ENCODE measurements at places on chromosomes 1 and 21.

DNA sequence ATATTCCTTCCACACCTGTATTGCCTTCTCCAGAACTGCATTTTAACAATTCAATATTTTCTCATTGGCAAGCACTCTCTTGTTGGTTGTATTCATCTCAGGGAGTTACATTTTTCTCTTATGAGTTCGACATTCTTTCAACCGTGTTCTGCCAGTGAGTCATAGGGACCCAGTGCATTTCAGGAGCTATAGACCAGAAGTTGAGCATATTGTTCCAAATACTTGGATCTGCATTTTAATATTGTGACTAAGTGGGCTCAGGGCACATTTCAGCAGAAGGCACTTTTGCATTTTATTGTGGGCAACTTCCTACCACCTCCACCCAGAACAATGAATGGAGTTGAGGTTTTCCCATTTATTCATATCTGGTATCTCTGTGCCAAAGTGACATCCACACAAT lies 132.8 kb downstream of the TNFSF18 start:
- DNase-seq, result no peak

DNA sequence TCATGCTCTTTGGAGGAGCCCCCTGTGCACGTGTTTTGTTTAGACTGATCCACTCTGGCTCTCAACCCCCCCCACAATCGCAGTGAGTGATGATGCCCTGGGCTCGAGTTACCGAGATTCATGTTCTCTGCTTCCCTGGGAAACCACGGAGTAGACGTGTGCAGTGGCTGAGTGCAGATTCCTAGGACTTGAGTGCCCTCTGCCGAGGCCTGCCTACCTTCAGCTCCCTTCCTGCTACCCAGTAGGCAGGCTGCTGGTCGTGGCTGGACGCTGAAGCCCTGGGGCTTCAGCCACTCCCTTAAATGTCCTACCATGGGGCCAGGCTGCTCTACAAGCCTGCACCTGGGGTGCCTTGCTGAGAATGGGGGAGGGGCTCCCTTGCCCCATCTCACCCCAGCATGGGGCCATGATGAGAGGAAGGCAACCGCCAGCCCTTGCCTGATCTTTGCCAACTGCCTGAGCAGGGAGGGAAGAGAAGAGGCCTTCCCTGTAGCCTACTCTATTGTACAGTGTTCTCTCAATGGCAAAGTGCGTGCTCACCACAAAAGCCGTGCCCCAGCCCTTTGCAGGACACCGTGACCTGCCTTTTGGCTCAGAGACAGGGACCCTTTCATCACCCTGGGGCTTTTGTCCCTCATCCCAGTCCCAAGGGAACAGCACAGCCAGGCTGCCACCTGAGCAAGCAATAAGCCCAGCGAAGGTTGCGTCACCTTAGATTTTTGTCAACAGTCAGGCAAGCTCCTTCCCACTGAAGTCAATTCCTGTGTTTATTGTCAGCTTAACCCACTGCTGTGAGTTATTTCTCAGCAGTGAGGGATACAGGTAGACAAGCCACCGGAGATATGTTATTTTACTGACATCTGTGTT lies 4.1 kb upstream of the GRIK3 start:
- DNase-seq, result peak; percentile 94

DNA sequence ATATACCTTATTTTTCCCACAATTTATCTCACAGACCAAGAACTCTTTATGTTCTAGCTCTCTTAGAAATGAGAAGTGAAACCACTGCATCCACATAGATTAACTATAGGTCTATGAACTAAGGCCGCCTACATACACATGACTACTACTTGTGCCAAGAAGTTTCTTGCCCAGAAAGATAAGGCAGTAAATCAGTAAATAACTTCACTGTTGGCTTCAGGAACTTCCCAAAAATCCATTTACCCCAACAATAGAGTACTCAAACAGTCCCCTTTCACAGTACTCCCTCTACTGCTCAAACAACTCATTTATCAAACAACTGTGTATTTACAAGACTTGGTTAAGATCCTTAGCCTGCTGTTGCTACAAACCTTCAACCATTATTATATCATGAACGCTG lies 96.5 kb downstream of the NME7 start:
- DNase-seq, result no peak

- DNase-seq, result no peak
Measured at GRCh38 chr1:234958066-234958705, 170.5 kb downstream of the TOMM20 start.

GRCh38 chr1:229047161-229047839 lies 223.6 kb upstream of the RAB4A start:
- DNase-seq, result no peak

DNA sequence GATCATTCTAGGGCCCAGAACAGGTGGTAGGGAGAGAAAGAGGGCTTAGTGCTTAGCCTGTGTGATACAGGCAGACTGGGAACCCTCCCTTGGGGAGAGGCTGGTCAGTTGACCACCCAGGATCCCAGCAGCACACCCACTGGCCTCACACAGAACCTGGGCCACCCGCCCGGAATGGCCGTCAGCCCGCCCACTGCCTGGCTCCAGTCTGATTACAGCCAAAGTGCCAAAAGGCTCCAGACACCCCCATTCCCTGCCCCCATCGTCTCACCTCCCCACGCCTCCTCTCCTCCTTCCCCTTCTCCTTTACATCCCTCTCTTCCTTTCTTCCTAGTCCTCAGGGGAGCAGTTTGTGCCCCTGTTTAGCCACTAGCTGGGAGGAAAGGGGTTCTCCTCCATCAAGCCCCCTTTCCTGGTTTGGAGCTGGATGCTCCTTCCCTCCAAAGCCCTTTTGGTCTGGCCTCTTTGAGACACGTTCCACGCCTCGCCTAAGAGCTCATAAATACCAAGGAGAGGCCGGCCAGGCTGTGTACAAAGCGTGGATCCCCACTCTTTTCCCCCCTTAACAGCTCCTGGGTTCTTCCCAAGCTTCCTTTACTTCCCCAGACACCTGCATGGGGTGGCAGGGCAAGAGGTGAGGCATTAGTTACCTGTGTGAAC lies 4.6 kb upstream of the WNT2B start:
- DNase-seq, result no peak

- peak; percentile 49 for DNase-seq
Measured at GRCh38 chr1:76868154-76868882, 1.0 kb downstream of the ST6GALNAC5 start.

GRCh38 chr1:175369696-175370095 lies 177.1 kb upstream of the KIAA0040 start:
- DNase-seq, result no peak

DNA sequence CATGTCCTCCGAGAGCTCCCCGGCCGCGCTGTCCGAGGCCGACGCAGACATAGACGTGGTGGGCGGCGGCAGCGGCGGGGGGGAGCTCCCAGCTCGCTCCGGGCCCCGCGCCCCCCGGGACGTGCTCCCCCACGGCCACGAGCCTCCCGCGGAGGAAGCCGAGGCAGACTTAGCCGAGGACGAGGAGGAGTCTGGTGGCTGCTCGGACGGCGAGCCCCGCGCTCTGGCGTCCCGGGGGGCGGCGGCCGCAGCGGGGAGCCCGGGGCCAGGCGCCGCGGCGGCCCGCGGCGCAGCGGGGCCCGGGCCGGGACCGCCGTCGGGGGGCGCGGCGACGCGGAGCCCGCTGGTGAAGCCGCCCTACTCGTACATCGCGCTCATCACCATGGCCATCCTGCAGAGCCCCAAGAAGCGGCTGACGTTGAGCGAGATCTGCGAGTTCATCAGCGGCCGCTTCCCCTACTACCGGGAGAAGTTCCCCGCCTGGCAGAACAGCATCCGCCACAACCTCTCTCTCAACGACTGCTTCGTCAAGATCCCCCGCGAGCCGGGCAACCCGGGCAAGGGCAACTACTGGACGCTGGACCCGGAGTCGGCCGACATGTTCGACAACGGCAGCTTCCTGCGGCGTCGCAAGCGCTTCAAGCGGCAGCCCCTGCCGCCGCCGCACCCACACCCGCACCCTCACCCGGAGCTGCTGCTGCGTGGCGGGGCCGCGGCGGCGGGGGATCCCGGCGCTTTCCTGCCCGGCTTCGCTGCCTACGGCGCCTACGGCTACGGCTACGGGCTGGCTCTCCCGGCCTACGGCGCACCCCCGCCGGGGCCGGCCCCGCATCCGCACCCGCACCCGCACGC lies 547 bp downstream of the FOXD2 start:
- DNase-seq, result peak; percentile 75

- no peak for DNase-seq
Measured at GRCh38 chr1:205563927-205564441, 59.5 kb downstream of the CDK18 start.

DNA sequence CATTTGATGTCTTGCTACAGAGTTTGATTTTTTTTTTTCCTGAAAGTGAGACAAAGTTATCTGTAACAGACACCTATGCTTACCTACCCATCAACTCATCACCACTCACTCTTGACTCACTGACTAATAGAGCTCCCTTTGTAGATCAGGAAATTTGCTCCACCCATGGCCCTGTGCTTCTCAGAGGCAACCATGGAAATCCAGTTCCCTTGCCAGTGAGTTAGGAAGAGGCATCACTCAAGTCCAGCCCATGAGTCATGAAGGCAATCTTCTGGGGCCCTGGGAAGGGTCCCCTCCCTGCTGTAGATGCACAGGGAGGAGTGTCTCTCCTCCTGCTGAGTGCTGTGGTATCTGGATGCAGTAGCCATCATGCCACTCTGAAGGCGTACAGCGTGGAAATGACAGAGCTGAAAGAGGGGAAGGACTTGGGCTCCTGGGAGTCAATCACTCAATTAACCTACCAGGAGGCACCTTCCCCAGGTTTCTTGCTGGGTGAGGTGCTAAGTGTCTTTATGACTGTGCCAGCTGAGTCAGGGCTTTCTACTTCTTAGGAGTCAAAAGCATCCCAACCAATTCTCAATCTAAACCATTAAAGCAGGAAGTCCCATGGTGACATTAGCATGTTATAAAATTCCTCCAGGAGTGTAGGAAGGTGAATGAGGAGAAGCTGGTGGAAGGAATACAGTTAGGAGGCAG lies 56.1 kb downstream of the DNTTIP2 start:
- no peak for DNase-seq

- no peak for DNase-seq
Measured at GRCh38 chr1:231612393-231613089, 14.0 kb upstream of the DISC1 start.

GRCh38 chr1:153506831-153507413 lies 28.9 kb downstream of the S100A6 start:
- no peak for DNase-seq

DNA sequence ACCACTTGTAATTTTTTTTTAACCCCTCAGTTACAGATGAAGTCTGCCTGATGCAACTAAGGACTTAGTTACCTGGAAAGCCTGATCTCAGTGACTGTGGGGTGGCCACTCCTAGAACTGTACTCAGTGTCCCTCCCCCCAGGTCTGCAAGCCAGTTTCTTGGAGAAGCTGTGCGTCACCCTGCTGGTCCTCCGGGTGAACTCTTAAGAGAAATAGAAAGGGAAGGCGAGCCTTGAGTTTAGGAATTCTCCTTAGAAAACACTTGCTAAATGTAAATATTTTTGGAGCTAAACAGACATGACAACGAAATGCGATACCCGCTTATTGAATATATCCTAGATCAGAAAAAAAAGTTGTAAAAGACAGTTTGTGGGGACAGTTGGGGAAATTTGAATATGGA lies 730 bp downstream of the SLC16A4 start:
- DNase-seq, result no peak

DNA sequence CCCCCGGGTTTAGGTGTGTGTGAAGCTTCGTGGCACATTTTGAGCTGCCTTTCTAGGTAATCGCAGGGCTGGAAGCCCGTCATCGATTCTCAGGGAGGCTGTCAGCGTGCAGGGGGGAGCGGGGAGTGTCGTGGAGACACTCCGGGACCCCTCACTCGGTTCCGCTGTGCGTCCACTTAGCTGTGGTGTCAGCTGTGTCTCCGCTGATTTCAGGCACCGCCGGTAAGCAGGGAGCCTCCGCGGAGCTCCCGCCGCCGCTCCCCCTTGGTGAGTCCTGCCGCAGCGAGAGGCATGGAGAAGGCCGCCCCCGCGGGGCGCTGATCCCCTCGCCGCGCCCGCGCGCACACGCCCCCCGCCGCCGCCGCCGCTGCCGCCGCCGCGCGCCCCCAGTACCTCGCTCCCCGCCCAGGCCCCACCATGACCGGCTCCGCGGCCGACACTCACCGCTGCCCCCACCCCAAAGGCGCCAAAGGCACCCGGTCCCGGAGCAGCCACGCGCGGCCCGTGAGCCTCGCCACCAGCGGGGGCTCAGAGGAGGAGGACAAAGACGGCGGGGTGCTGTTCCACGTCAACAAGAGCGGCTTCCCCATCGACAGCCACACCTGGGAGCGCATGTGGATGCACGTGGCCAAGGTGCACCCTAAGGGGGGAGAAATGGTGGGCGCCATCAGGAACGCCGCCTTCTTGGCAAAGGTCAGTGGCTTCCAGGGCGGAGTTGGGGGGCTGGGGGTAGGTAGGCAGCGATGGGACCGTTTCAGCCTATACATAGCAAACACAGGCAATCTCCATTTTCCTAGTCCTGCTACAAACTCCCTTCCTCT lies 995 bp downstream of the VASH2 start:
- peak; percentile 85 for DNase-seq

DNA sequence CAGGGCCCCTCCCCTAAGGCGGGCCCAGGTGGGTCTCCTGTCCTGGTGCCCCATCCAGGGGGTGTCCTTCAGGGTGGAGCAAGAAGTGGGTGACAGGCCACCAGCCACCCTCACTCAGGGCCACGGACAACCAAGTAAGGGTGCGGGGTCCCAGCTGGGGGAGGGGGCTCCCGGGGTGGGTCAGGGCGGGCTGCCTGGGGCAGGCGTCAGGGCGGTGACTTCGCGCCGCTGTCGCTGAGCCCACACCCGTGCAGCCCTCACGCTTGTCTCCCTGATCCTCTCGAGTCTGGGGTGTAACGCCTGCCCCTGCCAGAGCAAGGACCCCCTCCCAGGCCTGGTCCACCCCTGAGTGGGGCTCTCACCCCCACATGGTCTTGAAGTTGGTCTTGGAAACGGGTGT lies 22.2 kb downstream of the ARHGEF16 start:
- DNase-seq, result no peak

GRCh38 chr1:213884402-213884801 lies 103.4 kb upstream of the PROX1 start:
- no peak for DNase-seq

Data from posterior cingulate gyrus (tissue), 11 donors.